Fibroblast of lung (primary cell): ENCODE measurements at places on chromosomes 1 and 21. TPM values are rescaled to one million over a fixed set of nuclear protein-coding genes. Genes with fewer than 3 reads are reported as not detected.

FMOD gene
- 3.3 and 15.4 TPM in 2 replicates for total RNA-seq

CTH gene
- total RNA-seq: 3.6 and 9.7 TPM in 2 replicates

AGO4 gene
- 20.8 and 25.6 TPM in 2 replicates for total RNA-seq

WNT4 gene
- under 0.01 TPM in 1 of 2 replicates, not detected in the other for total RNA-seq

LCE6A gene
- not detected in 2 replicates for total RNA-seq
